ENCODE measurements at places on chromosomes 4 and X. TPM values are rescaled to one million over a fixed set of nuclear protein-coding genes. Genes with fewer than 3 reads are reported as not detected.

The SMIM10 gene
- total RNA-seq, result 7.8 TPM

The FRMD7 gene
- total RNA-seq, result 0.09 TPM

The GAB1 gene
- 5.8 TPM for total RNA-seq

The SNCA gene
- 43.2 TPM for total RNA-seq

The TBC1D8B gene
- total RNA-seq, result 11.1 TPM

The HTN3 gene
- total RNA-seq, result not detected

The GPAT3 gene
- 7.7 TPM for total RNA-seq

The OTC gene
- not detected for total RNA-seq

The USP11 gene
- 45.4 TPM for total RNA-seq

The LIN54 gene
- total RNA-seq, result 8.9 TPM

The KDR gene
- total RNA-seq, result 0.28 TPM

The HELT gene
- not detected for total RNA-seq

The IL15 gene
- 7.3 TPM for total RNA-seq

The IL21 gene
- not detected for total RNA-seq

The ADAM29 gene
- total RNA-seq, result under 0.01 TPM

The CFAP47 gene
- total RNA-seq, result under 0.01 TPM

The ARMCX4 gene
- total RNA-seq, result 4.1 TPM

The MTMR8 gene
- total RNA-seq, result not detected

The IQCM gene
- not detected for total RNA-seq

Measured in smooth muscle cell of bladder (primary cell).